GM23338 (cell line): ENCODE measurements at places on chromosomes 1 and 21.

GRCh38 chr1:17429183-17429582, 10.3 kb downstream of the RCC2 start:
- no peak for DNase-seq

GRCh38 chr1:167420510-167420909, 97.8 kb downstream of the CD247 start:
- peak; percentile 21 for DNase-seq

- peak; percentile 72 for DNase-seq
Observed at GRCh38 chr1:174217787-174218574, 58.7 kb downstream of the RABGAP1L start.

DNA sequence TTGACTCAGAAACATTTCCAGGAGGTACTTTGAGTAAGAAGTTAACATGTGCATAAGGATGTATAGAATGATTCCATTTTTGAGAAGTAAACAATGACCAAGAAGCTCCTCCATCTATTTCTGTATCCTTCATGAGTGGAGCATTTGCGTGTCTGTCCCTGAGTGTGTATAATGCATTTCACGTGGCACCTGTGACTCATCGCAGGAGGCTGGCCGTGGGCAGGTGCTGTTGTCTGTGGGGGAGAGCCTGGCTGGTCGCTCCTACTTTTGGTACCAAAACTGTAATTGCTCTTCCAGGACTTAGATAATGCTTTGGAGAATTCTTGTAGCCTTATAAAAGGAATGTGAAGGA, 16.5 kb downstream of the SLC37A1 start:
- DNase-seq, result no peak

GRCh38 chr21:32336711-32337110, 38.1 kb downstream of the MRAP start:
- no peak for DNase-seq

DNA sequence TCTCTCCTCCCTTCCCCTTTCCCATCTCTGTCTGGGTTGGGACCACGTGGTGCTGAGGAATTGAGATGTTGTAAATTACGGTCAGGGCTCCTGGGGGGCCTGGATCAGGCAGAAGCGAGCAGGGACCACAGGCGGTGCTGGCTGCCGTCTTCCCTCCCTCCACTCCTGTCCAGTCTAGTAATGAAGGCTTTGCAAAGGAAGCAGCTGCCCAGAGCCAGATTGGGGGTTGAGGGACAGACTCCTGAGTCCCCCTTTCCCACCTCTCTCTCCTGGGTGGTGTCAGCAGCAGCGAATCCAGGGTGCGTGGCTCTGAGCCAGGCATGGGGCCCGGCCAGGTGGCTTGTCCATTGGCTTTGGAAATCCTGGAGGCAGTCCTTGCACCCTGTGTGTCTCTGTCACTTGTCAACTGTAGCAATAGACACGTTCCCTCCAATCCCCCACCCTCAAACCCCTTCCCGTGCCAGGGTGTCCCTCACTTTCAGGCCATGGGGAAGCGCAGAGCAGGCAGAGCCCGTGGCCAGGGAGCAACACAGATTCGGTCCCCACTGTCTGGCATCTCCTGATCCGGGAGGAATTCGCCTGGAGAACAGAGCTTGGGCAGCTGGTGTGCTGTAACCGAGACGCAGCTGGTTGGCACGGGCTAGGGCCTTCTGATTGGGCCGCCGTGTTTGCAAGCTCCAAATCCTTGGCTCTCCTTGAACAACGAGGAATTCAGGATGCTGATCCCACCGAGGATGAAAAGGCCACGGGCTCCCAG, 64.8 kb upstream of the WNT4 start:
- peak; percentile 22 for DNase-seq

GRCh38 chr1:8989821-8990220, 36.4 kb downstream of the SLC2A7 start:
- DNase-seq, result no peak

GRCh38 chr1:176243746-176244145, 36.7 kb upstream of the COP1 start:
- no peak for DNase-seq

DNA sequence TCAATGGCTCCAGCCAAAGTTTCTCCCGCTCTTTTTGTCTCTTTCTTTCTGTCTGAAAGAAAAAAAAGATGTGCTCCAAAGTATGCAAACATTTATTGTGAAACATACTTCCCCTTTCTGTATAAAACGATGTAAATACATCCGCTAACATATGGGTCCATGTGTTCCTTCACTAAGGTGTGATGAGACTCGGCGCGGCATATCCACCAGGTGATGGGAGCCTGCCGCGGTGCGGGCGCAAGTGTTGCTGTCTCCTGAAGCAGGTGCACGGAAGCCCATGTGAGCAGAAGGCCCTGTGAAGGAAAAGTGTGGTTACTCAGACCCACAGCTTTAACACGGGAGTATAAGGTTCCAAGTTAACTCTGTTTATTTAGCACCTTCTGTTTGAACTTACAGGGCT, 466.6 kb upstream of the C1orf87 start:
- no peak for DNase-seq
